Daoy (cell line): ENCODE measurements at places on chromosomes 4 and X. TPM values are rescaled to one million over a fixed set of nuclear protein-coding genes. Genes with fewer than 3 reads are reported as not detected.

Gene UGT2A3
- total RNA-seq: not detected in 2 replicates

Gene TCEAL6
- not detected in 2 replicates for total RNA-seq

- no peak for DNase-seq
Observed at GRCh38 chrX:97609938-97610337, 726.2 kb downstream of the RPA4 start.

- DNase-seq: no peak
Observed at GRCh38 chr4:187321711-187322110, 598.1 kb upstream of the FAT1 start.

- DNase-seq: no peak
Observed at GRCh38 chr4:41148931-41149330, 65.4 kb downstream of the APBB2 start.

GRCh38 chr4:88012647-88013046 is 5.2 kb downstream of the PKD2 start:
- no peak for DNase-seq

GRCh38 chrX:129932821-129933321 is 26.9 kb downstream of the UTP14A start:
- no peak for DNase-seq
